ENCODE measurements at places on chromosomes 3 and 15.

- DNase-seq = no peak
Measured at GRCh38 chr3:126275620-126275904, 81.6 kb downstream of the KLF15 start.

- DNase-seq = no peak
Measured at GRCh38 chr15:79101866-79102581, 11.4 kb upstream of the RASGRF1 start.

GRCh38 chr3:38115645-38116427 lies 21.1 kb downstream of the ACAA1 start:
- DNase-seq = no peak

- DNase-seq = no peak
Measured at GRCh38 chr3:10462641-10463532, 42.5 kb downstream of the ATP2B2 start.

- peak; percentile 63 for DNase-seq
Measured at GRCh38 chr3:108406661-108407206, 103.7 kb downstream of the MYH15 start.

- DNase-seq = peak; percentile 28
Measured at GRCh38 chr3:171239757-171240503, 213.4 kb upstream of the SLC2A2 start.

DNA sequence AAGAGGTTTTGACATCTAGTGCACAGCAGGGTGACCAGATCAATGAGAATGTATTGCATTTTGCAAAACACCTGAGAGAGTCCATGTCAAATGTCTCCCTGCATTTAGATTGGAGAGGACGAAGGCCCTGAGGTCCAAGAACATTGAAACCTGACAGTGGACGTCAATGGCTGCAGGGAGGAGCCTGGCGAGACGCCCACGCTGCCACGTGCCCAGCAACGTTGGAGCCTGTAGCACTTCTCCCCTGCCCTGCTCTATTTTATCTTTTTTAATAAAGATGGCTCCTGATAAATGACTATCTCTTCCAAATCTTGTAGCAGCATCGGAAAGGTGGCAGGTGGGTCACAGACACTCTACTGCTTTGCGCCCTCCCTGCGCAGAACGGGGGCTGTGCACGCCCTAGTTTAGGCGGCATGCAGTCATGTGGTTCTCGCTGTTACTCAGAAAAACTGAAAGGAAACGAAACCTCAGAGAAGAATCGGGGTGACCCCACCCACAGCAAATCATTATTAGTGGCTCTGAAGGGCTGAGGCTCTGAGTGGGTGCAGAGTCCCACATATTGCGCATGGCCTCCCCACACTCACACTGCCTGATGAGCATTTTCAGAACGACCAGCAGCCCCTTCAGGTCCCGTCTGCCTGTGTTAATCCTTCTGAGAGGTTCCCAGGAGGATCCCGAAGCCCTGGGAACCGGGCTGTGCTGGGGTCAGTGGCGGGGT lies 62.5 kb upstream of the TAMM41 start:
- DNase-seq = no peak

DNA sequence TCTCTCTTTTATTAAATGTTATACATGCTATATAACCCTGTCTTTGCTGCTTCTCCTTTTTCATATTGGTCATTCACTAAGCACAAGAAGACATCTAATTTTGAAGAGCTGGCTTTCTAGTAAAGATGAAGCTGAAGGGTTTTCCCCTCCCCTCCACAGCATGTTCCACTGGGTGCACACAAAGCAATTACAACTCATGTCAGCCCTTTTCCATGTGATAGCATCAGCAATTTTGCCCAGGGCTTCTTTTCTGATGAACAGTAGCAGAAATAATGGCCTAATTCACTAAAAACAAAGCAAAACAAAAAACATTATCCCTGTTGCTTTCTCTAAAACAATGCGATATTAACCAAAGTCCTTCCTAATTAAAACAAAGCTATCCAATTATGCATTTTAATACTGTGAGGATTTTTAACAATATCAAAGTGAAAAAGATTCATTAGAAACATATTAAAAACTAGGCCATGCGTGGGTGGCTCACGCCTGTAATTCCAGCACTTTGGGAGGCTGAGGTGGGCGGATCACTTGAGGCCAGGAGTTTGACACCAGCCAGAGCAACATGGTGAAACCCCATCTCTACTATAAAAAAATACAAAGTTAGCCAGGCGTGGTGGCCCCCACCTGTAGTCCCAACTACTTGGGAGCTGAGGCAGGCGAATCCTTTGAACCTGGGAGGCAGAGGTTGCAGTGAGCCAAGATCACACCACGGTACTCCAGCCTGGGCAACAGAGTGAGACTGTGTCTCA lies 12.2 kb upstream of the PIK3R4 start:
- no peak for DNase-seq

GRCh38 chr15:63800241-63800640 lies 33.5 kb downstream of the HERC1 start:
- DNase-seq = no peak

GRCh38 chr15:32028921-32029320 lies 1.4 kb upstream of the CHRNA7 start:
- DNase-seq = peak; percentile 19

GRCh38 chr3:17075907-17076306 lies 191.2 kb downstream of the PLCL2 start:
- no peak for DNase-seq

GRCh38 chr3:61562721-61563312 lies 1.4 kb downstream of the PTPRG start:
- peak; percentile 7 for DNase-seq

GRCh38 chr15:52181938-52182780 lies 9.0 kb downstream of the GNB5 start:
- no peak for DNase-seq

DNA sequence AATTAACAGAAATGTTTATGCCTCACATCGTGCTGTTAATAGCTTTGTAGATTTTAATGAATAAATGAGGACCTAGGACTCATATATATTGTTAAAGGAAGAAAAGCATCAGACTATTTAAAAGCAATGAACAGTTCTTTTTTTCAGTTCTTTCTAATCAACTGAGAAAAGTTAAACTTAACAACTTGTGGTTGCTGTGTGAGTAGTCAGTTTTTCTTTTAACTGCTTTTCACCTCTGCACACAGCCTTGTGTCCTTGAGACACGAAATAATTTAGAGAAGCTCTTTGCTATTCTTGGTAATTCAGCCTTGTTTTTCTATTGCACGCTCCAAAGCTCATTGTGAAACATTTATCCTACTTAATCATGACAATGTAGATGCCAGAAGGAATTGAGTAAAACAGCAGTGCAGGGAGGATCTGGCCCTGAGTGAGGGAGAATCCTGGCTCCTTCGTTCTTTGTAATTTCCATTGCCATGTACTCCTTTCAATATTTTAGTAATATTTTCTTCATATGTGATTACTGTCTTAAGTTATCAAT lies 499.0 kb downstream of the PYDC2 start:
- DNase-seq = no peak

DNA sequence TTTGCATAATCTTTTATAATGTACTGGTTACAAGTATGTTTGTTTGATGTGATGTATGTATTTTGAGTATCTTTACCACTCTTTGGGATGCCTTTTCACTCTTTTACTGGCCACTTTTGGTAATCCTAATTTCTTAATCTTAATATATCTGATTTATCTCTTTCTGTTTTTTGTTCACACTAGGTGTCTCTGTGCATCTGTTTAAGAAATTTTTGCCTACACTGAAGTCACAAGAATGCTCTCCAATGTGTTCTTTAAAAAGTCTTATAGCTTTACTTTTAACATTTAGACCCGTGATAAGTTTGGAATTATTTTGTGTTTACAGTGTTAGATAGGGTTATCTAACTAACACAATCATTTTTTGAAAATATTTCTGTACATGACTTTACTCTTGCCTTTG lies 659.1 kb downstream of the SI start:
- DNase-seq = no peak

DNA sequence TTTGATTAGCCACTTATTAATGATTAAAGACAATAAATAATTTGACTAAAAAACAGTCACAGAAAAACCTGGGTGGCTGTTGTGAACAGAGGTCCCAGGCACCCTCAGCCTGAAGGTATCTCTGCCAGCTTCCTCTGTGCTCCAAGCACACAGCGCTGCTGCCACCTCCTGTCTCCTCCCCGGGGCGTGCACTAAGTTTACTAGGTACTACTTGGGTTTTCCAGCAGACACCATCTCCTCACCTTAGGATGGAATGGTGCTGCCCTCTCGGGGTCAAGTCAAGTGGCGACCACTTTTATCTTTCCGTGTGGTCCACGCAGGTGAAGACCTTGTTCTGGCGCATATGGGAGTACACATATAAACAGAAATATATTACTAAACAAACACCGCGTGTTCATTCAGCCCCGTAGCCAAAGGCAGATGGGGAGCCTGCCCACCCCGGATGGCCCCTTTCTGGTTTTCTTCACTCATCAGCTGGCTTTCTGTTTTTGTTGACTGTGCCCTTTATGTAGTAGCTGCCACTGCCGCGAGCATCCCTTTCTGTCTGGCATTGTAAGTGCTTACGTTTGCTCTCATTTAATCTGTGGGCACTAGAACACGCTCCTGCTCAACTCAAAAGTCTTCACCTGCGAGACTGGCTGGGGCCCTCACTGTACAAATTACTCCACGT lies 128.0 kb downstream of the LRIG1 start:
- DNase-seq = peak; percentile 59

- DNase-seq = peak; percentile 83
Measured at GRCh38 chr3:157999246-157999645, 107.0 kb downstream of the SHOX2 start.

Data from NCI-H345 (cell line).